ENCODE measurements at places on chromosomes 7 and 10. TPM values are rescaled to one million over a fixed set of nuclear protein-coding genes. Genes with fewer than 3 reads are reported as not detected.

DNA sequence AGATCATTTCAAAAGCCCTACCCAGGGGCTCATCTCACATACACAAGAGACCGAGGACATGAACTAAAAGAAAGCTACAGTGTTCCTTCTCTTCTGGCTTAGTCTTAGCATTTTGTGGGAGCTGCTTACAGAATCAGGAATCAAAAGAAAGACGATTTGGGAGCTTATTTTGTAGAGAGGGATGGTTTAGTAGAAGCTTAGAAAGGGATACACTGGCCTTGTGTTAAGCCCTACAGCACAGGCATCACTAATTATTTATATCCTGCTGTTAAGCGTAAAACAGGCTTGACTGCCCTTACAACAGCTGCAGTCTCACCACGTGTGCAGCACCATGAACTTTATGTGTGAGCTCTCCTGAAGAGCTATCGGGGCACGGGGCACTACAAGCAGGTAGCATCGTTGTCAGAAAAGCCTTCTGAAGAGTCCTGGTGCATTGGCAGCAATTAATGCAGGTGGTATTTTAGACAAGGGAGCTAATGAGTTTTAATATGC is 798.3 kb downstream of the NXPH1 start:
- DNase-seq = no peak

DNA sequence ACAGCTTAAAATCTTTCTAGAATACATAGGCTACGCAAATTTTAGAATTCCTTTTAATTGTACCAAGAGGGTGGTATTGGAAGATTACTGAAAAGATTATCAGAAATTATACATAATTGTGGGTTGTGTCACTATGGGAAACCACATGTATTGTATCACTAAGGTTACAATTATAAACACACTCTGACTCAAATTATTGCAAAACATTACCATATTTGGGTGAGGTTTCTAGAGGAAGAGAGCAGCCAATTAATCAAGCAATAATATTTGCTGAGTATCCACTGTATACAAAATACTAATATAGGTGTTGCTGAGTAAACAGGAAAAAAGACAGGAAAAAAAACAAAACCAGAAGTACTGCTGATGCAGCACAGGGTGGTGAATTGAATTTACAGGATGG is 3.1 kb upstream of the CAPZA2 start:
- DNase-seq = no peak

GRCh38 chr7:80249619-80250295 is 115.1 kb downstream of the GNAI1 start:
- DNase-seq = no peak

DNA sequence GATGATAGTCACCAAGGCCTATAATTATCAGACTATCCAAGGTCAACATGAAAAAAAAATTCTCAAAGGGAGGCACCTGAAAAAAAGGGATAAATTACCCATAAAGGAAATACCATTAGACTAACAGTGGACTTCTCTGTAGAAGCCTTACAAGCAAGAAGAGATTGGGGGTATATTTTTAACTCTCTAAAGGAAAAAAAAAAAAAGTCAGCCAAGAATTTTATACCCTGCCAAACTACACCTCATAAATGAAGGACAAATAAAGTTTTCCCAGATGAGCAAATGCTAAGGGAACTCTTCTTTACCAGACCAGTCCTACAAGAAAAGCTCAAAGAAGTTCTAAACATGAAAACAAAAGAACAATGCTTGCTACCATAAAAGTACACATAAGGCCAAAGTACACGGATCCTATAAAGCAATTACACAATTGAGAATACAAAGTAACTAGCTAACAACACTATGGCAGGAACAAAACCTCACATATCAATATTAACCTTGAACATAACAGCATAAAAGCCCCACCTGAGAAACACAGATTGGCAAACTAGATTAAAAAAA is 263.1 kb downstream of the RNLS start:
- DNase-seq = no peak

DNA sequence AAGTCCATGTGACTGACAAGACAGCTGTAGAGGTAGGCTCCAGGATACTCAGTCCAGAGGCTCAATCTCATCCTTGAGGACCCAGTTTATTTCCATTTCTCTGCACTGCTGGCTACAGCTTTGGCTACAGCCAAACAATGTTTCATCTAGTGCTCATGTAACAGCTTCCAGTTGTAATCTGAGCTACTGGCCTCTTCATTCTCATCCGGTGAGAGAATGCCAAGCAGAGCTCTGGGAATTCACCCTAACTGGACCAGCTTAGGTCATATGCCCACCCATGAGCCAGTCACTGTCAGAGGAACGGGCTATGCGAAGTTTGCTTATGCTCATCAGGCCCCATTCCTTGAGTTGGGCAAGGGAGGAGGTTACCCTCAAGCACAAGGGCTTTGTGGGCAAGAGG is 192.9 kb downstream of the EVX1 start:
- no peak for DNase-seq

GRCh38 chr10:95500649-95501048 is 60.5 kb downstream of the SORBS1 start:
- no peak for DNase-seq

DNA sequence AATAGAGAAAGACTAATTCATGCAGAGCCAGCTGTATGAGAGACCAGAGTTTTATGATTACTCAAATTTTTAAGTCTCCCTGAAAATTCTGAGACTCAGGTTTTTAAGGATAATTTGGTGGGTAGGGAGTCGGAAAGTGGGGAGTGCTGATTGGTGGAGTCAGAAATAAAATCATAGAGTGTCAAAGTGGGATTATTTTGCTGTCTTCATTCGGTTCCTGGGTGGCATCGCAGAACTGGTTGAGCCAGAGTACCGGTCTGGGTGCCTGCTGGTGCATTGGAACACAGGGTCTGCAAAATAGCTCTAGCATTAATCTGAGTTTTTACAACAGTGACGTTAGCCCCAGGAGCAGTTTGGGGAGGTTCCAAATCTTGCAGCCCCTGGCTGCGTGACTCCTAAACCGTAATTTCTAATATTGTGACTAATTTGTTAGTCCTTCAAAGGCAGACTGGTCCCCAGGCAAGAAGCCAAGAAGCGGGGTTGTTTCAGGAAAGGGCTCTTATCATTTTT is 32.4 kb downstream of the GPRIN2 start:
- no peak for DNase-seq

DNA sequence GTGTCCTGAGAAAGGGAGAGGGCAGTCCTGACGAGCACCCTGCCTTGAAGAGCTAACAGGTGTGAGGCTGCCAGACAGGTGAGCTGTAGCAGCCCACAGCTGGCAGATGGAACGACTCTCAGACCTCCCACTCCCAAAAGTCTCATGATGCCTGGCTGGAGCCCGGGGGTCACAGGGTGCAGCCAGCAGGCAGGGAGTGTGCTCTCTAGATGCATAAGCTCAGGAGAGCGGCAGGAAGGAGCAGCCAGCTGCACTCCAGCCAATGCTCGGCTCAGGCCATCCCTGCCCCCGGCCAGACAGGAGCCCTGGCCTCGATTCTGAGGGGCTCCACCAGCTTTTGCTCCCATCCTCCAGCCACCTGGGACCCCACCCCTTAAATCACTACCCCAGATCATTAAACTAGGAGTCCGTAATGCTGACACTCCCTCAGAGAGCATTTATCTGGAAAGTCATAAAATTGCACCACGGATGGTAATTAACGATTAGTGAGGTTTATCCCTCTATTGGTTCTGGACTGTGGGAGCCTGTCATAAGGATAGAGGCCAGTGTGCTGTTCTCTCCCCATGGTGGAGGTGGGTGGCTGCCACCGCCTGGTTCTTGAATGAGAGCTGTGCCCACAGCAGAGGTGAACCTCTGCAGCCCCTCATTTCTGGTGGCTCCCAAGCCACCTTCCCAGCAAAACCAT is 63.5 kb upstream of the ZMIZ1 start:
- no peak for DNase-seq

- peak; percentile 70 for DNase-seq
Measured at GRCh38 chr10:62681211-62681940, 123.1 kb upstream of the ADO start.

GRCh38 chr7:2710286-2710655 is 22.3 kb downstream of the AMZ1 start:
- DNase-seq = peak; percentile 83

DNA sequence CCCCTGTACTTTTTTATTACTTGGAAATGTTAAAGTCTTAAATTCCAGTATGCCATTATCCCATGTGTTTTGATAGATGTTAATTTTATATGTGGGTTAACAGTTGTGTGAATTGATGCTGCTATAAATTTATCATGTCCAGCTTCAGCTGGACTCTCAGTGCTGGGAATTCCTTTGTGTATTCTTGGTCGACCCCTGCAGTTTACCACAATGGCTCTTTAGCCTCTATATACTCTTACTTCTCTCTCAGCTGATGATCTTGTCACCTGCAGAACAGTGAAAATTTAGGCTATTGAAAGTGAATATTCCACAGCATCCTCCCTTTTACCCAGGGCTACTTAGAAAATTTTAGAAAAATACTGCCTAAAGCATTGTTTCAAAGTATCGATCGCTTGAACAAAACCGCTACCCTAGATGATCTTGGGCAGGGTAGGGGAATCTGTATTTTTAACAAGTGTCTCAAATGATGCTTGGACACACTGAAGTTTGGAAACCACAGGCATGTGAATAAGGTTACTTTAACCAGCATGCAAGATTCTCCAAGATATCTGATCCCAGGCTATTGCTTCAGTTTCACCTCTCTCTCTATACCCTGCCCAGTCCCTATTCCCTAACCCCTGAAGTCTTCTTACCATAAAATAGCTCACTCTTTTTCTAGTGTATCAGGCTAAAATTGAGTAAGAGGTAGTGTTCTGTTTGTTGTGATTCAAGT is 25.4 kb downstream of the LCOR start:
- DNase-seq = no peak

DNA sequence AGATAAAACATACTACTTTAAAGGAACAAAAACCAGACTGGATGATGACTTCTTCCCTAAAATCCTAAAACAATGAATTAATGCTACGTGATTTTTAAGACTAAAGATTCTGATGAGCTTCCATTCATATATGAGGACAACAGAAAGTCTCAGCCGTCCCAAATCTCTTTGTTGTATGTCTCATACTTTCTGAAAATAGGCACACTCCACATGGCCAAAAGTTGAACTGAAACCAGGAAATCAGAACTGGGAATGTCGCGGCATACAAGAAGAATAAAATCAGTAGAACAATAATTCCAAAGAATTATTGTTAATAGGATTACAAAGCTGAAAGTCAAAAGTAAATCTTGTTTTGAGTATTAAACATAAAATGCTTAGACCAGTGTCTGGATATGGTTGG is 195.4 kb upstream of the GHITM start:
- no peak for DNase-seq

DNA sequence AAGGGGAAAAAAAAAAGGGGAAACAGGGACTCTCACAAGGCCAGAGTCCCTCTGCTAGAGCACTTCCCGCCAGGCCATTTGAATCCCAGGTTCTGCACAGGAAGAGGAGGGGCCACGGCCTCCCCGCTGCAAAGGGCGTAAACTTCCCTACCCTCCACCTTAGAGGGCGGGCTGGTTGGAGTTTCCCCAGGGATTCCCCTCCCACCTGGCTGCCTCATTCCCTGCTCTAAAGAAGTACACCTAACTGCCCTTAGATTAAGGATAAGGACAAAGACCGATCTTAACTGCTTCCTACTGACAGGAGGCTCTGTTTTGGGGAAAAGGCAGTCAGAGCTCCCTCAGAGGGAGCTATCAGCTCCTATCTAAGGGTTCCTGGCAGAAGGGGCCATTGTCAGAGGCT is 102.0 kb upstream of the ARMC3 start:
- no peak for DNase-seq

- no peak for DNase-seq
Measured at GRCh38 chr7:139109983-139110411, 477 bp upstream of the ZC3HAV1 start.

DNA sequence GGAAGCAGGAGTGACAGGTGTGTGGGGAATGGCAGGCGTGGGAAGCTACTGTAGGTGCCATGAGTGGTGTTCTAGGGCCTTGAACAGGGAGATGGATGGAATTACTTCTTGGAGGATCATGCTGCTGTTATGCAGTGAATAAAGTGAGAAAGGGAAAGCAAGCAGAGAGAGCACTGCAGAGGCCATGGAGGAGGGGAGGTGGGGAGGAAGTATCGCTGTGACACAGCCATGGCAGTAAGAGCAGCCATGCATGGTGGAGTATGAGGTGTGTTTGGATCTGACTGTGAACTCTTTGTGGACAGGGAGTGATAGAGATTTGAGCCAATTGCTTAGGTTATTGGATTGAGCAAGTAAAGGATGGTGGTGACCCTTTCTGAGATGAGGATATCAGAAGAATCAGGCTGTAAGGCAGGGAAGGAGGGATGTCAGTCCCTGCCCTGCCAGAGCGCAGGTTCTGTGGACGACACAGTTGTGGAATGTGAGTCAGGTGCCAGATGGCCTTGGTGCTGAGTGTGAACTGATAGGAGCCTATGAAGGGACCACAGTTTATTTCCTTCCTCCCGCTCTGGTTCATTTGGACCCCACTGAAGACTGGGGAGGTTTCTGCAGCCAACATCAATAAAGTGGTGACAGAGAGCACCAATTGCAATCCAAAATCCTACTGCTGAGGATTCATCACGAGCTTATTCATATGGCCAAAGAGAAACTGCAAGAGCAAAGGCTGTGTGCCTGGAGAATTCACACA is 105.5 kb upstream of the TMEM72 start:
- DNase-seq = no peak

GRCh38 chr10:10712155-10712704 is 305.4 kb upstream of the CELF2 start:
- no peak for DNase-seq

Gene SPDYE8
- total RNA-seq = not detected

Gene MEST
- 0.70 TPM for total RNA-seq

Gene TUBB8
- not detected for total RNA-seq

Gene NANOS1
- 0.09 TPM for total RNA-seq

Gene BMPER
- 0.64 TPM for total RNA-seq

Gene DLX6
- total RNA-seq = not detected

Gene ZNF365
- 4.5 TPM for total RNA-seq

Gene RNLS
- 4.4 TPM for total RNA-seq

Gene GRM8
- total RNA-seq = not detected

Gene CTAGE8
- not detected for total RNA-seq

Gene MBL2
- total RNA-seq = not detected

Gene LRRD1
- not detected for total RNA-seq

Gene PALD1
- total RNA-seq = 0.21 TPM

Gene OR6V1
- not detected for total RNA-seq

Gene NRG3
- total RNA-seq = not detected
